NCI-H2107 (cell line): ENCODE measurements at places on chromosomes 12 and 14.

- DNase-seq: no peak
Observed at GRCh38 chr14:77593501-77593961, 22.9 kb downstream of the SPTLC2 start.

- DNase-seq: no peak
Observed at GRCh38 chr14:68932686-68933085, 46.4 kb downstream of the ACTN1 start.

DNA sequence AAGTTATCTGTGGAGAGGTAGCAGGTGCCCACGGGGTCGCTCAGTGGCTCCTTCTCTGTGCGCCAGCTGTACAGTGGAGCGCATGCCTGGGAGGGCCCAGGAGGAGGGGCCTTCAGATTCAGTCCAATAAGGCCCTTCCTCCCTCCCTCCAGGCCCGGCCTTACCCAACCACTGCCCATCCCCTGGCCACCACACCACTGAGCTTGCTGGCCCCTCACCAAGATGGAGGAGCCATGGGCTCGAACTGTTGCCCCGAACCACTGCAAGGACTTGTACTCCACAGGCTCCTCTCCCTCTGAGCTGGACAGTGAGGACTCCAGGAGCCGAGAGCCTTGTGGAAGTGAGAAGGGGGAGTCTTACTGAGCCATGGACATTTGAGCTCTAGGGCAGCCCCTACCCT is 9.8 kb downstream of the ITGA5 start:
- no peak for DNase-seq

GRCh38 chr12:62603811-62604098 is 137.1 kb downstream of the MON2 start:
- DNase-seq: no peak

DNA sequence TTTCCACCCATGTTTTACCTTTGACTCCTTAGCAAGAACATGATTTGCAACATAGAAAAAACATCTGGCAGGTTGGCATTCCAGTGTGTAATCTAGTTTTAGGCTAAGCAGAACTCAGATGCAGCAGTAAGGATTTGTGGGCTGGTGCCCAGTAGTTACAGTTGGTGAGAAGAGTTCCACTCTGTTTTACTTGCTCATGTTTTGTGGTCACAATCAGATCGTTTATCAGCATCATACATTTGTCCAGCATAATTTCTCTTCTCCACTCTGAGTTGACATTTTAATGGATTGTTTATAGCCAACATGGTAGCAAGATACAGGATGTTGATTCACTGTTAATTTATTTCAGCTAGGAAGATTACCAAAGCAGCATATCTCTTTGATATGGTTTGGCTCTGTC is 120.0 kb downstream of the PDE6H start:
- no peak for DNase-seq

DNA sequence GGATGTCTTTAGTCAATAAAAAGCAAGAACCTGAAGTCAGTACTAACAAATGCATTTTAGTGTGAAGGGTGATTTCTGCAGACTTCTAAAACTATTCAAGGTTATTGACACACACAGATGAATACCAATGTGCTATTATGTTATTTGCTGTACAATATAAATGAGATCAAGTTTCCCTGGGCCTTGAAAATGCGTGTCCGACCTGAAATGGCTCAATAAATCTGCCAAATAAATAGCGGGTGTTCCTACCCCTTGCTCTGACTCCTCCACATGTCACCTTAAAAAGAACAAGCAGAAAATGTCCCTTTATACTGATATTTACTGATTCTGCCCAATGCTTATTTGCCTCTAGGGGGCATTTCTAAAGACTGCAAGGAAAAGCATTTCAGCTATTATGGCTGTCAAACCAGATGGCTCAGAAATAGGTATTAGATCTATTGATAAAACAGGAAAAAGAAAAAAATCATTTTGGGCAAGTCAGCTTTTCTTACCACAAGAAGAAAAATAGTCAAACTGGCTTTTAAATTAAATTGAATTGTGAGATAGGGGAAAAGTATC is 367.3 kb upstream of the KITLG start:
- DNase-seq: no peak

DNA sequence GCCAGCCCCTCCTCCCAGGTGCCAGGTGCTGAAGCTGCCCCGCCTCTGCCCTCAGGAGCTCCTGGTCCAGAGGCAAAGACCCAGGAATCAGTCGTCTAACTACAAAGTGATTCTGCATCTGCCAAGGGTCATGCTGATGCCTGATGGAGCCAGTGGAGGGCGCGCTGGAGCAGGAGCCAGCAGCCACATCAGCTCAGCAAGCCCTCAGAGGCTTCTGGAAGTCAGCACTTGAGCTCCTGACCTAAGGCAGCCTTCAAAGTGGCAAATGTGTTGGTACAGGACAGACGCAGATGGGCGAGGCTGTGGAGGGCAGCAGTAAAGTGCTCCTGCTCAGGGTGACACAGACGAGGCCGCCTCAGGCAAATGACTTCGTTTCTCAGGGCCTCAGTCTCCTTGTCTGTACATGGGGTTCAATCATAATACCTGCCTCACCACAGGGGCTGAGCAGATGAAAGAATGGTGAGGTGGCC is 10.9 kb downstream of the C12orf43 start:
- DNase-seq: no peak

DNA sequence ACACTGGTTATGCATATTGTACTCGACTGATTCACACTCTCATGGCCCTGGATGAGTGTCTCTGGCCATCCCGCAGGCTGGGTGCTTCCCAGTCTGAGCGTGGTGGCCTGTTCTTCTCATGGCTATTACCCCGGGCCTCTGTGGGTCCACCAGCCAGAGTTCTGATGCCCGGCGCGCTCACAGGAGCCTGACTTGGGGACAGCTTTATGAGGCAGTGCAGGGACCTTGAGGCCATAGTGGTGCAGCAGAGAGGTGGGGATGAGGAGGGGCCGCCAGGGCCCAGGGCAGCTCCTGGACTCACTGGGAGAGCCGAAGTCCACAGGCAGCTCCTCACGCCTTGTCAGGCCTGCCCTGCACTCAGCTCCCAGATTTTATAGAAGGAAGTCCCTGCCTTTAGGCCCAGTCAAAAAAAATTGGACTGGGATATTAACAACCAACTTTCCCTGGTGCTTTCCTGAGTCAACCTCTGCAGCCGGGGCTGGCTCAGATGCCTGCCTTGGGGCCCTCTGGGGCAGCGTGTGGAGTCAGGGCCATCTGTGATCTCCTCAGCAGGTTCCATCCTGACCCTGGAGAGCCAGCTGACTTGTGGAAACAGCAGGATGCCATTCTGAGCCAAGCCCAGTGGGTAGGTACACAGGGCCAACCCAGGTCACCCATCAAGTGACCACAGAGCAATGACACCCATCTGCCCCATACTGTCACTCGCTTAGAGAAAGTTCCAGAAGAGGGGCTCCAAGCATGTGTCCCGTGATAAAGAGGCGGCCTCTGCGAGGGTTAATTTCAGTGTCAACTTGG is 89.4 kb upstream of the DIO3 start:
- DNase-seq: no peak

GRCh38 chr14:68878908-68879307 is 86.0 kb upstream of the ZFP36L1 start:
- no peak for DNase-seq

DNA sequence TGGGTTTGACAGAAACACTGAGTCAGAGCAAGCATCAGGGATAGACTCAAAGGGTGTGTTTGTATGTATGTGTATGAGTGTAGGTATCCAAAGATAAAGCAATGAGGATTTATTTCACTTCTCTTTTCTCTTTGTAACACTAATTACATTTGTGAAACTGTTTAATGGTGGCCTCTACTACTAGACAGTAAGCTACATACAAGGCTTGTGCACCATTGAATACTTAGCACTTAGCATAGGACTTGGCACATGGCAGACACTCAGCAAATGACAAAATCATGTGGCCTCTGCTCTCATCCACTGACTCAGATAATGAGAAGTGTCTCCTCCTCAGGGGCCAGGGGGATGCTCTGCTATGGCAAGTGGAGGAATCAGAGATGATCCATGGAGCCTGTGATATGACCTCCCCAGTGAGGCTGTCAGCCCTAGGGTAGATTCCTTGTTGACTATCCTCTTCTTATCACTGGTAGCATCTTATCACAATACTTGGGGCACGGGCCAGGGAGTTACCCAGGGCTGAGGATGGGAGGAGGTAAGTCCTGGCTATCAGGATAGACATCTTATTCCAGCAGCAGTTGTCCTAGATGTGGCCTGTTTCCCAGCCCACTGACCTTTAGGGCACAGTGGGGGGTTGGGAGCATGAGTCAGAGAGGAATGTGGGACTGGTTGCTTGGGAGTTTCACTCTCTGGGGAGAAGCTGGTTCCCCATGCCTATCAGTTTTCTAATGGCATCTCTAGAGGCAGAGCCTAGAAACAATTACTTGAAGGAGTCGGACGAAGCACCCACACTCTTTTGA is 71.2 kb upstream of the HOXC13 start:
- DNase-seq: no peak

DNA sequence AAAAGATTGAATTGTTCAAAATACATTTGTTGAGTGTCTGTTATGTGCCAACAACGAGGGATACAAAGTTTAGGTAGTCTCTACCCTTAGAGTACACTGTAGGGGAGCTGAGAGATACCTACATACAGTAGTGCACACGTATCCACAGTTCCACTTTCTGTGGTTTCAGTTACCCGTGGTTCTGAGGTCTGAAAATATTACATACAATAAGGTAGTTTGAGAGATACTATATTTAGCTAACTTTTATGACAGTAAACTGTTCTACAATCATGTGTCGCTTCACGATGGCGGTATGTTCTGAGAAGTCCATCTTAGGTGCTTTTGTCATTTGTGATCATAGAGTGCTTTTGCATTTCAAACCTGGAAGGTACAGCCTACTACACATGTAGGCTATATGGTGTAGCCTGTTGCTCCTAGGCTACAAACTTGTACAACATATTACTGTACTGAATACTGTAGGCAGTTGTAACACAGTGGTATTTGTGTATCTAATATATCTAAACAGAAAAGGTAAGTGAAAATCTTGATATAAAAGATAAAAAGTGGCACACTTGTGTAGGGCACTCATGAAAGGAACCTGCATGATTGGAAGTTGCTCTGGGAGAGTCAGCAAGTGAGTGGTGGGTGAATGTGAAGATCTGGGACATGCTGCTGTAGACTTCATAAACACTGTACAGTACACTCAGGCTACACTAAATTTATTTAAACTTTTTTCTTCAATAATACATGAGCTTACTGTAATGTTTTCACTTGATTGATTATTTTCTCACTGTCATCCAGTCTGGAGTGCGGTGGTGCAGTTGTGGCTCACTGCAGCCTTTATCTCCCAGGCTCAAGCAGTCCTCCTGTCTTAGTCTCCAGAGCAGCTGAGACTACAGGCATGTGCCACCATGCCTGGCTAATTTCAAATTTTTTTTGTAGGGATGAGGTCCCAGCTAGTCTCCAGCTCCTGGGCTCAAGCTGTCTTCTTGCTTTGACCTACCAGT is 4.0 kb downstream of the CPSF6 start:
- DNase-seq: no peak

- DNase-seq: no peak
Observed at GRCh38 chr14:80077262-80077661, 134.0 kb downstream of the DIO2 start.

DNA sequence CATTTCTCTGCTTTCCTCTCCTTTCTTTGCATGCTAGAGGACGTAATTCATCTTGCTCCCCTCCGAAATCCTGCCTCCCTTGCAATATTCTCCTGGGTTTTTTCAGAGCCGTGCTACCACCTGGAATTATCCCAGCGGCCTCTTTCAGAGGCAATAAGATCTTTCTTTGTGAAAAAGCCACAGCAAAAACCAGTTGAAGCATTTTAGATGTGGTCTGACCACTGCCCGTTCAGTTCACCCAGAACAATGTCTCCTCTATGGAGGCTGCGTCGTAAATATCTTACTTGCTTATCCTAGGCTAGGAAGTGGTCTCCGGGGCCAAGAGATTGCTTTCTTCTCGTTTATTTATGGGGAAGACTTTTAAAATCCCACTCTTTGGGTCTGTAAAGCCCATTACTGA is 85.8 kb downstream of the TBX5 start:
- DNase-seq: no peak

- DNase-seq: no peak
Observed at GRCh38 chr12:131428091-131428685, 282.7 kb upstream of the SFSWAP start.
